ENCODE measurements at places on chromosomes 13 and 19.

- no peak for DNase-seq
Measured at GRCh38 chr19:33461256-33462111, 60.1 kb downstream of the PEPD start.

- DNase-seq, result no peak
Measured at GRCh38 chr19:13965926-13966683, 13.8 kb downstream of the DCAF15 start.

DNA sequence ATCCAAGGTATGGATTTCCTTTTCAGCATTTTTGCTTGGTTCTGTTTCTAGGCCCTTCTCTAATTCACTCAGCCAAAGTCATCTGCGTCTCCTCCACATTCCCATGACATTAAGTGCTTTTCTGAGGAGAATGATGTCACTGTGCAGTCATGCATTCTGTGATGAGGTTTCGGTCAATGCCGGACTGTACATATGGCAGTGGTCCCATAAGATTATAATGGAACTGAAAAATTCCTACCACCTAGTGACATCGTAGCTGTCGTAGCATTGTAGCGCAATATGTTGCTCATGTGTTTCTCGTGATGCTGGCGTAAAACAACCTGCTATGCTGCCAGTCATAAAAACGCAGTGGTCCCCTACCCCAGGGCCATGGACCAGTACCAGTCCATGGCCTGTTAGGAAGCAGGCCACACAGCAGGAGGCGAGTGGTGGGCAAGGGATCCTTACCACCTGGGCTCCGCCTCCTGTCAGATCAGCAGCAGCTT, 63.4 kb upstream of the TNFRSF19 start:
- DNase-seq, result peak; percentile 64

DNA sequence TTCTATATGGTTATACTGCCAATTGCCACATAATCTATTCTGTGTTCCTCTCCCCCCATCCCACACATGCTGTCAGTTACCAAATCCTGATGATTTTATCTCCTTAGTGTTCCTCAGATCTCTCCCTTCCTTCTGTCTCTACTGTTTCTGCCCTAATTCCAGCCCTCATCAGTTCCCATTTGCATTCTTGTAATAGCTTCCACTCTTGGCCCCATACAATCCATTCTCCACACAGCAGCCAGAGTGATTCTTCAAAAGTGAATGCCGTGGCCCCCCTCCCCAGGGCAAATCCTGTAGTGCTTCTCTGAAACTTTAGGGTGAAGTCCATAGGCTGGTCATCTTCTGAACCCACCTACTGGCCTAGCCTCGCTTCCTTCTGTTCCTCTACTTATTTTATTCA, 114.4 kb downstream of the ZAR1L start:
- no peak for DNase-seq

GRCh38 chr19:4803736-4804695, 12.5 kb downstream of the FEM1A start:
- peak; percentile 38 for DNase-seq

GRCh38 chr13:44972956-44973581, 16.2 kb downstream of the NUFIP1 start:
- DNase-seq, result peak; percentile 17

DNA sequence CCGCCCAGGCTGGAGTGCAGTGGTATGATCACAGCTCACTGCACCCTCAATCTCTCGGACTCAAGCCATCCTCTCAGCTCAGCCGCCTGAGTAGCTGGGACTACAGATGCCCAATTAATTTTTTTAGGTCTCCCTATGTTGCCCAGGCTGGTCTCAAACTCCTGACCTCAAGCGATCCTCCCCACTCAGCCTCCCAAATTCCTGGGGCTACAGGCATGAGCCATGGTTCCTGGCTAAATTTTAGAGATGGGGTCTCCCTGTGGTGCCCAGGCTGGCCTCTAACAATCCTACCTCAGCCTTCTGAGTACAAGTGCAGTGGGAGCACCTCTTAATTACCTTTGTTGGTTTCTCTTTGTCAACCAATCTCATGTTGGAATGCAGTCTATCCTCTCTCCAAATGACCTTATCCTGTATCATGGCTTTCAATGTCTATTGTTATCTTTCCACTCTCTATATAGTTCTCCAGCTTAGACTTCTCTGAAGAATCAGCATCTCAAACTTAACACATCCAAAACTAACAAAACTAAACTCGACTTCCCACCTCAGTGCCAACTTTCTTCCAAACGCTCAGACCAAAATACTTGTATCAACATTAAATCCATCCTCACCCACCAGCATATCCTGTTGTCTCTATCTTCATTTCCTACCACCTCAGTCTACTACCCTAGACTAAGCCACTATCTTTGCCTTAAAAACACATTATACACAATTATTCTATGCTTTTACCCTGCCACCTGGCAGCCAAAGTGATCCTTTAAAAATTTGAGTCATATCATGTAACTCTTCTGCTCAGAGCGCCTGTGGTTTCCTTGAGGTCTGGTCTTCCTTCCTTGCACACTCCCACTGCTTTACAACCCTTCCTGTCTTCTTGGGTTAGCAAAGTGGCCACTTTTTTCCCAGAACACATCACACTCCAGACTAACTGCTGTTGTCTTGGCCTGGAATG, 6.7 kb downstream of the TPT1 start:
- DNase-seq, result no peak

DNA sequence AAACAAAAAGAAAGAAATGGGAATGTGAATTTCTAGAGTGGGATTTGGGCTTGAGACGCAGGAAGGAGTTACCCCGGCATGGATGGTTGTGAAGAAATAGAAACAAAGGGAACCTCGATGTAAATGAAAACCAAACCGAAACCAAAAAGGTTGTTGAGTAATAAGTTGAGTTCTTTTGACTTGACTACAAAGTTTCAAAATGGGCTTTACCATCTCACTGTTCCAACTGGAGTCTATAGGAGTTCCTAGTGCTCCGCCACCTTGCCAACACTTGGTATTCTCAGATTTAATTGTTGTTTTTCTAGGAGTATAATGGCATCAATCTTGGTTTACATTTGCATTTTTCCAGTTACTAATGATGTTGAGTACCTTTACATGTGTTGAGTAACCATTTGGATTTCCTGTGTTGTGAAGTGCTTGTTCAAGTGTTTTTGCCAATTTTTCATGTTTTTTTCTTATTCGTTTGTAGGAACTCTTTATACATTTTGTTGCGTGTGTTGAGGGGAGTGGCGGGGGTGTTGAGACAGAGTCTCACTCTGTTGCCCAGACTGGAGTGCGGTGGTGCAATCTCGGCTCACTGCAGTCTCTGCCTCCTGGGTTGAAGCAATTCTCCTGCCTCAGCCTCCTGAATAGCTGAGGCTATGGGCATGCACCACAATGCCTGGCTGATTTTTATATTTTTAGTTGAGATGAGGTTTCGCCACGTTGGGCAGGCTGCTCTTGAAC, 9.2 kb downstream of the UBE2S start:
- no peak for DNase-seq

GRCh38 chr13:79973533-79973963, 367.4 kb downstream of the SPRY2 start:
- peak; percentile 19 for DNase-seq

DNA sequence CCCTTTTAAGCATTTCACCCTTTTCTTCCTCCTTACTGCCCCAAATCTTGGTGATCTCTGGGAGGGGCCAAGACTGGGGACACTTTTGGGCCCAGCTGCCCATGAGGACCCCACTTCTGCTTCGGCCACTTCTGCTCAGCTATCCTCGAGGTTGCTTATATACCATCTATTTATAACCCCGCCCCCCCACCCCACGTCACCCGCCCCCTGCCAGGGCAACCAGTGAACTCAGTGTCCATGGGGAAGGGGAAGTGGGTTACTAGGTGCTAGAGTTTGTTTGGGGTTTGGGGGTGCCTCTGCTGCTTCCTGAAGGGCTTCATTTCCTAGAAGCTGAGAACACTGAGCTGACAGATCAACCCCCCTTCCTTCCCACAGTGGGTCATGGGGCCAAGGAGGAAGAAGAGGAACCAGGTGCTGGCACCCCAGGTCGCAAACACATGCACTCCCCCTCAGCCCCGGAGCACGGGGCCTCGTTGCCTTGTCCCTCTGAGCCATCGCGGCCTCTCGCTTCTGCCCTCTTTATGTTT, 6.1 kb upstream of the ADGRE5 start:
- no peak for DNase-seq

DNA sequence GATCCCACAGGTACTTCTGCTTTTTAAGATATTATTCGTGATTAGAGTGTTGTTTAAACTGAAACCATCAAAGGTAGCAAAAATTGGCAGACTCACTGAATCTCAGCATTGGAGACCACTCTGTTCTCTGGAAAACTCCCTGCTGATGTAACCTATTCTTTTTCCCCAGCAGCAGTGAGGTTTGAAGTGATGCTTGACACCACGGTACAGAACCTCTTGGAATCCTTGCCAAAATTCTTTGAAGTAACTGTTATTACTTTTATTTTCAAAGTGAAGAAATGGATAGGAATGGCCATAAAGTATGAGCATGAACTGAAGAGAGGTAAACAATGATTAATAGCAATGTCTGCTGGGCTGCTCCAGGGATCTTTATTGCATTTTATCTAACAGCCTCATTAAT, 66.4 kb upstream of the KL start:
- no peak for DNase-seq

DNA sequence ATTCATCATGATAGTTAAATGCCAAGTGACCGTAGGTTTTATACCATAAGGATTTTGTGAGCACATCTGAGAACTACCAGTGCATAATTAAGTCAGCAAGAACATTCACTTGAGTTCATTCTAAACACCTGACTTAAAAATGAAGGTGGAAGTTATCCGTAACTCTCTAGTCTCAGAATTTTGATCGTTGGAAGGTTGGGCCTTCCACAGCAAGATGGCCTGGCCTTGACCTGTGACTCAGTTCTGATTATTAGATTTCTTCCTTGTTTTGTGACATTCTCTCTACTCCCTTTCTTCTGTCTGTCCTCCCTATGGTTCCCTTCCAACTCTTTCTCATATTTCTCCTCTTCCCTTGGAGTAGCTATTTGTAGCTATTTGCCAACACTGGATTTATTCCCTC, 20.0 kb upstream of the WDFY2 start:
- no peak for DNase-seq

GRCh38 chr19:8629996-8630683, at the start of gene NFILZ:
TSS of gene NFILZ (plus strand) at chr19:8630633. CDS start at chr19:8676766, 46,133 bp downstream.
- no peak for DNase-seq

GRCh38 chr13:23615395-23616081, 45.3 kb downstream of the TNFRSF19 start:
- peak; percentile 70 for DNase-seq

GRCh38 chr13:113135281-113135760, 12.7 kb downstream of the F10 start:
- DNase-seq, result no peak

GRCh38 chr13:76038920-76039716, 403.0 kb downstream of the LMO7 start:
- DNase-seq, result peak; percentile 15

- no peak for DNase-seq
Measured at GRCh38 chr13:75414036-75414827, 67.7 kb downstream of the TBC1D4 start.

DNA sequence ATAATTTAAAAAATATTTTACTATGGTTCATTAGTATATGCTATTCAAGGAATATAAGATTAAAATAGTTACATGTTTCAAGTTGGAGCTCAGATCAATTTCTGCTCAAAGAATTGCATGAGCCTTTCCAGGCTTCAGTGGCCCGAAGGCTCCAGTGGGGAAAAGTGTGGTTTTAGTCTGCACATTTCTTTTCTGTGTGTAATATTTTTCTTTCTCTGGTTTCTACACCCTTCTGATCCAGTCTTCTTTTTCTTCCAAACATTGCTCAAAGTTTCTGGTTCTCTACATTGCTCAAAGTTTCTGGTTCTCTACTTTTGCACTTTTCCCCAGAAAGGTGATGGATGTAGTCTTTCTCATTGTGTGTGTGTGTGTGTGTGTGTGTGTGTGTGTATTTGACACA, 64.7 kb upstream of the OXGR1 start:
- DNase-seq, result no peak

DNA sequence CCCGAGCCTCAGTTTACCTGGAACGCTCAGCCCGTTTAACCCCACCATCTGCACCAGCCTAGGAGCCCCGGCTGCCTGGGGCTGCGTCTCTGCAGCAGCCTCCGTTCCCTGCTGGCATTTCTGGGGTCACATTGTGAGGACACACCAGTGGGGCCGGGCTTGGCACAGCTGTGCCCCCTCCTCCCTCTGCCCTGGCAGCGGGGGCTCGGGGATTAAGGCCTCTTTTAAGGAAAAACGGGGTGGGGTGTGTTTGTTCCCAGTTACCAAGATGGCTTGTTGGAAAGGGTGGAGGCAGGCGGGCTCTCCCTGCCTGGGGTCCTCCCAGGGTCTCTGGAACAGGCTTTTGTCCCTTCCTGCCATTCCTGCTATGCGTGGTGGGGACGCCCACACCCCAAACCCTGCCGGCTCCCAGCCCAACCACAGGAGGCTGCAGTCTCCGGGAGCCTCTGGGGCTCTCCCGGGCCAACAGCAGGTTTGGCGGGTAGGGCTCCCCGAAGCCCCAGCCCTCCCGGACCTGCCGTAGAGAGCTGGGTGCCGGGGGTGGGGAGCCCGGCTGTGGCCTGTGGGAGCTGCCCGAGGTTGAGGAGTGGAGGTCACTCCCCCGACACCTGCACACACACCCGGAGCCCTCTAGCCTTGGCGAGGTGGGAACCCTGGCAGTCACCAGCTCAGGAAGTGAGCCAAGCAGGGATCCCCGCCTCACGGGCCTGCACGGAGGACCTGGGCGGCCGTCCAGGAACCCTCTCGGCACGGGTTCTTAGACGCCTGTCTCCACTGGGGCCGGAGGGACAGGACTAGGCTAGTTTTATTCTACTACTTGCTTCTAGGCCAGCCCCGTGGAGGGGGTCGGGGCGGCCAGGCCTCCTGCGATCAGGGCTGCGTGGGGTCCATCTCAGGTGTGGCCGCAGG, 36.9 kb downstream of the GADD45B start:
- no peak for DNase-seq

DNA sequence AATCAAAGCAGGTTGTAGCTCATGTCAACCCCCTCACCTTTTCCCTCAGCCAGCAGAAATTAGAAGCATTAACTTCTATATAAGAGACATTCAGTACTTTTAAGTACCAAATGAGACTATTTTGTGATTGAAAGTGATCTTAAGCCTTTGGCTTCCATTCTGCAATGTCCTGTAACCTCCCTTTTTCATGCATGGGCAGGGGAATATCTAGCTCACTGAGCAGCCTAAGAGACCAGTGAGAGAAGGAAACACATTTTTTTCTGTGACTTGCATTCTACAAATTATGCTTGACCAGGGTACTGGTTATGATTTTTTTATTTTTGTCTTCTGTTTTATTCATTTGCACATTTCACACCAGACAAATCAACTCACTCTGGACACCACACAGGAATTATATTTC, 369.6 kb downstream of the KCTD12 start:
- DNase-seq, result no peak

- no peak for DNase-seq
Measured at GRCh38 chr13:31200637-31200971, 829 bp downstream of the B3GLCT start.
